ENCODE measurements at places on chromosomes 1 and 21. TPM values are rescaled to one million over a fixed set of nuclear protein-coding genes. Genes with fewer than 3 reads are reported as not detected.

The CRYAA gene
- not detected for total RNA-seq

DNA sequence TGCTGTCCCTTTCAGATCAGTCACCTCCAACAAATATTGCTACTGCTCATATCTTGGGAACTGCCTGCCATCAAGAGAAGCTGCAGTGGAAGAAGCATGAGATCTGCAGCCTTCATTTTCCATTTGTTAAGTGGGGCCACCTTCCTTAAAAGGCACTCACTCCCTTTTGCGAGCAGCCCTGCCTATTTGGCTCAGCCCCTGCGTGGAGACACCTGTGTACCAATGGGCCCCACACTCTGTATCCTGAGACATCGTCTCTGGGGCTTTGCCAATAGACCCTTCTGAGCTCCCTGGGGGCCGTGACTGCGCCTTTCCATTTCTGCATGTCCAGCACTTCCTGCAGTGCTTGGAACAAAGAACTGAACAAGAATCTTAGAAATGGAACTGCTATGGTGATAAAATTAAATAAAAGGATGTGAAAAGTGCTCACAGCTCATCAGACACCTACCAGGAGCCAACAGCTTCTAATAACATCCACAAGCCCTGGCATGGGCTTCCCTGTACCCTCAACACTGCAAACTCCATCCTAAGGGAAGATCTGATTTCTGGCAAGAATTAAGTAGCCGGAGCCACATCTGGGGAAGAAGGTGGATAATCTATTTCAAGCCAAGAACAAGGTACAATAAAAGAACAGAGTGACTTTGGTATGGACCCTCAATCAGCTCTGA is 36.7 kb downstream of the PARP1 start:
- DNase-seq: no peak

DNA sequence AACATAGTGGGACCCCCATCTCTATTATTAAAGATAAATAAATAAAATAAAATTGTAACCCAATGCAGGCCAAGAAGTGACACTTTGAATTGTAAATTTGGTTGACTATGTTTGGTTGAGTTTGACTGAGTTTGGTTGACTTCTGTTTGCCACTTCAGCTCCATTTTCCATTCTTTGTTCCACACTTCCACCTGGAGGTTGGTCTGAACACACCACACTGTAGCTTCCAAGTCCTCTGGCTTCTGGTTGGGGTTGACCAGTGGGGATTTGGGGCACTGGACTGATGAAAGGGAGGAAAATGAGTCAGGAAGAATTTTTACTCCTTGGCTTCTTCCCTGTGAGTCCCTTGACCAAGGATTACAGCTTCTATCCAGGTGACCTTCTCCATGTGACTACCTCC is 40.6 kb upstream of the DIPK1A start:
- no peak for DNase-seq

DNA sequence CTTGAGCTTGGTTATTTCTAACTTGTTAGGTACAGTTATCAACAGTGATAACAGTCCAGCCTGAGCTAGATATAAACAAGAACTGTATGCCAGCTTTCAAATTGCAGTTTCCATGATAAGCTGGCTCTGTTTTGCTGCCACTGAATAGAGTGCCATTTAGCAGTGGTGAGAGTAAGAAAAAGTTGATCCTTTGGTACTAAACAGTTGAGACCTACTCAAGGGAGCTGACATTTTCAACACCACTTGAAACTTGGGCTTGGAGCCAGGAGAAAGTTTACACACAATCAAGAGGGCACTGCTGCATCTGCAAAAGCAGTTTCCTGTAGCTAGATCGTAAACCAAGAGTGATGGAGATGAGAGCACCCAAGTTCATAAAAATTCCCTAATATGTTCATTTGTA is 131.3 kb downstream of the RGS7 start:
- no peak for DNase-seq

- DNase-seq: no peak
Observed at GRCh38 chr1:221419513-221420095, 322.3 kb downstream of the DUSP10 start.

DNA sequence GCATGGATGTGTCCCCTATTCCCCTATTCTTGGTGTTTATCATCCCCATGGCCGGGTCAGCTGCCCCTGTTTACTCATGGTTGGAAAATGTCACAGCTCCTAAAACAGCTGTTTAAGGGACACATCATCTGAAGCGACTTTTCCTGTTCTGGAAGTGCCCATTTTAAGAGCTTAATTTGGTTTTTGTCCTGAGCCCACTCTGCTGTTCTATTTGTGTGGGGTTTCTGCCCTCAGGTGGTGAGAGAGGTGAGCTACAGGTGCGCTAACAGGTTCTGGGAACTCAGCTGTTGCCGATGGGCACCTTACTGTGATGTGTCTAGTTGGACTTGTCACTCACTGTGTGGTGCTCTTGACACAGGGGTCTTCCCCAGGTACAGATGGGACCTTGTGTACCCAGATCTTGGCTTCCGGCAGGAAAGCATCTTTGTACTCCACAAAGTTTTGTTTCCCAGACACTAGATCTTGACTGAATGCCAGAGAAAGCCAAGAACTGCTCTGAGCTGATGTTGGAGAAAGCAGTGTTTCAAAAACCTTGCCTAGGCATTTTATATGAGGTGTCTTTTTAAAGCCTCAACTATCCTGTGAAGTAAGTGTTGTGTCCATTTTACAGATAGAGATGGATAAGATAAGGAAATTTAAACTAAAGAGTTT is 59.0 kb upstream of the CD1D start:
- no peak for DNase-seq

GRCh38 chr1:56522680-56523079 is 56.7 kb downstream of the PLPP3 start:
- no peak for DNase-seq

Measured in uterus (tissue), 4 donors.